Stimulated activated CD8-positive, alpha-beta memory T cell treated with anti-CD3 and anti-CD28 coated beads, Interleukin-7, amount 100 ng/mL, for 4 hours (primary cell): ENCODE measurements at places on chromosomes 12 and 14.

DNA sequence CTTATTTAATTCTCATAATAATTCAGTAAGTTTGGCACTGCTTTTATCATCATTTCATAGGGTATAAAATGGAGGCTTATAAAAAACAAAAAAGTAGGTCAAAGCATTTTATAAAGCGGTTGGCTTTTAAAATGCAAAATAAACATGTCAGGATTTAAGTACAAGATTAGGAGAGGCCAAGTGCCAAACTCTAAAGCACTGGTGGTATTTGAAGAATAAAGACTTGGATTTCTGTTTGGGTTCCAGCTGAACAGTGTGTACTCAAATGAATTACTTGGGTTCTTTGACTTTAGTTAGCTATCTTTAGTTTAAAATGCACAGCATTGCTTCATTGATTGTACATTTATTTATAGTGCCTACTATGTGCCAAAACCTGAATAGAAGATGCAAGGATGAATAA is 966.6 kb upstream of the SEL1L start:
- DNase-seq: no peak

GRCh38 chr14:47675466-47676314 is at the start of gene MDGA2:
MDGA2 (minus strand) TSS chr14:47675605.
- DNase-seq: no peak

DNA sequence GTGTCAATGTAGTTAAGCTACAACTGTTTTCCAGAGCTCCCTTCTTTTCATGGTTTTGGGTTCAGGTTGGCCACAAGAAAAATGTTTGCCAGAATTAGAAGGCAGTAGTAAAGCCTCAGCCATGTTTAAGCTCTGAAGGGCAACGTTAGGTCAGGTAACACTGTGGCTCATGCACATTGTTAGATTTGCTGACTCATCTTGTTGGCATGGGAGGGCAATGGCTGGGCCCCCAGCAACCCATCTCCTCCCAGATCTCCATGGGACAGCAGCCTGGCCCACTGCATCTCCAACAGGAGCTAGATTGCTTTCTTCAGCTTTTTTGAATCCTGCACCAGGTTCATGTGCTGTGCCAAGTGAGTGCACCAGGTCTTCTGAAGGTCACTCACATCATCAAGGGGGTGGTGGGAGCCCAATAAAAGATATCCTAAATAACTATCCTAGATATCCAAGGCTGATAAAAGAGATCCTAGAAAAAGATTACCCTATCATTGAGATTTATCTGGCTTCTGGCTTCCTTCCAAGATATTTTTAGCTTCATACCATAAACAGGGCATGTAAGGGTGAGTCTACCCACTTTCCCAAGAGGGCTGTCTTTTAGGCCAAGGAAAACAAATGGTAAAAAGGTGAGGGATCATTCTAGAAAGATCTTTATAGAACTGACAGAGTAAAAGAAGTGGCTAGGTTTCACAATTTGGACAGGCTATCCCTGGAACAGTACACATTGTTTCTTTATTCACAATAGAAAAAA is 28.9 kb downstream of the PTGER2 start:
- no peak for DNase-seq

DNA sequence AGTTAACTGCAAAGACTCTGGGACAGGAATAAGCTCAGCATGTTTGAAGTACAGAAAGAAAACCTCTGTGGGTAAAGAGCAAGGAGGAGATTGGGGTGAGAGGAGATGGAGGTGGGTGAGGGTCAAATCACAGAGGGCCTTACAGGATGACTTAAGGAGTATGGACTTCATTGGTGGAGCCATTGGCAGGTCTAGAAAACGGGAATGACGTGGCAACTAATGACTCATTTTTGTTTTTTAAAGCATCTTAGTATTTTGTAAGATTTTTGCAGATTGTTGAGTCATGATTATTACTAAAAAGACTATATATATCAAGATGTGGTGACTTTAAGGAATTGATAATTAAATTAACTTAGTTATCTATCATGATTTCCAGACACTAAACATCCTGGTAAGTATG is 18.5 kb downstream of the UTP20 start:
- DNase-seq: no peak

DNA sequence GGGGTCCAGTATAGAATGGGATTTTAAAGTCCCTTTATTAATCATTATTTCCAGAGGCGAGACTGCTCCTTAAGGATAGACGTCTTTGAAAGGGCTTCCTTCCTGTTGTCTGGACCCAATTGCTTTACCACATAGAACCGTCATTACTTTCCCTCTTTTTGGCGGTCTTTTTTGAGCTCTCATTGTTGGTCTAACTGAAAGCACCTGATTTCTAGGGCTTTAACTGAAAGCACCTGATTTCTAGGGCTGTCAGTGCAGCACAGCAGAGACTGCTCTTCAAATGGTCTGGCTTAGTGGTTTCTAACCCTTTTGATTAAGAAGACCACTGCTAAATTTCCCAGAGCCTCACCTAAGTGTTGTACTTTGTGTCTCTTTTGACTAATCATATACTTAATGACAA is 95.8 kb downstream of the PRKCH start:
- DNase-seq: no peak

GRCh38 chr12:8953773-8954402 is 4.4 kb upstream of the M6PR start:
- DNase-seq: peak; percentile 27

DNA sequence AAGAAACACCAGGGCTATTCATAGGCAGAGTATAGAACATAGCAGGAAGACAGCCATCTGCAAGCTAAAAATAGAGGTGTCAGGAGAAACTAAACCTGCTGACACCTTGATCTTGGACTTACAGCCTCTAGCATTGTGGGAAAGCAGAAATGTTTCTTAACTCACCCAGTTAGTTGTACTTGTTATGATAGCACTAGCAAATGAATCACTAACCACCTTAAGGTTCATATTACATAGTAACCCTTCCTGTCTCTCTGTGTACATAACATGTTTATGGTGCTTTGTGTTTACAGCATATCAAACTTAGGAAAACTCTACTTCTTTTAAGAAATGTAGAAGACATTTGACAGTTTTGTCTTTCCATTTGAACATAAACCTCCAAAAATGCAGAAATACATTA is 1031.3 kb downstream of the FSCB start:
- DNase-seq: no peak

GRCh38 chr12:111467092-111467856 is 61.6 kb downstream of the SH2B3 start:
- no peak for DNase-seq

DNA sequence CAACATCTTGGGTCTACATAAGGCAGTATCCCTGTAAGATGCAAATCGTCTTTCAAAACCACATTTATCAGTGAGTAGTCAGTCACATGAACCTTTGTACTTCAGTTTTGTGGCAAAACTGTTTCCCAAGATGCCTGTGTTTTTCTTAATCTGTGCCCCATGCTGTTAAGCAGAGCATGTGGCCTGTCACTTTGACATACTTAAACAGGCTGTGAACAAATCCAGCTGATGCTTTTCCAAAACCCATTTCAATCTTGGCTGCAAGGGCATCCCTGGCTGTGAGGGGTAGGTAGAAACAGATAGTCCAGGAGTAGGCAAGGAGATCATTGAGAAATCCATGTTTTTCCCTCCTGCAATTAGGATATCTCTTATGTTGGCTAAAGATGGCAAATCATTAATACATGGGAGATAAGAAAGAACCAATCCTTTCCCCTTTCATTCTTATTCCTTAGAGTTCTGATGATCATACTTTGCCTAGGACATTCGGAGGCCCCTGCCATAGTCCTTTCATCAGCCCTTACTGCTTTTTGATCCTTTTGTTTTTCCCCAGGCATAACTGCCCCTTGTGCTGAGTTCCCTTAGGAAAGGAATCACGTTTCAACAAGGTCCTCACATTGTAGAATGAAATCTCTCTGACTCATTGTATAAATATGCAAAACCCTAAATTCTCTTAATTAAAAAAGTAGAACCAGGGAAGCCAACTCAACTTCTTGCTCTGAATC is 121.1 kb upstream of the EEA1 start:
- DNase-seq: no peak
